Left ventricle myocardium inferior (tissue), 1 donor: ENCODE measurements at places on chromosomes 3 and 15. TPM values are rescaled to one million over a fixed set of nuclear protein-coding genes. Genes with fewer than 3 reads are reported as not detected.

DNA sequence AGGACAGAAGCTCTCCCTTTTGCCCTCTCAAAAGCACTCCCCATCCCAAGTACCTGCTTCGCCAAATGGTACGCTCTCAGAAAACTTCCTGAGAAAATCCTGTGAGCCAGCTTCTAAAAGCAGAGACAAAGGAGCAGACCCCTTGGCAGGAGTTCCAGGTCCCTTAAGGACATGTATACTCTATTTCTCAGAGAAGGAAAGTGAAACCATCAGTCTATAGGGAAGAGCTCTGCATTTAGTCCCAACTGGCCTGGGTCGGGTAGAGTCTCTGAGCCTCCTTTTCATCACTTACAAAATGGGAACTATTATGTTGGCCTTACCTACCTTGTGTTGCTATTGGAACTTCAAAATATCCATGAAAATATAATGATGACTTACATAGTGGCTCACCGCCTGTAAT is 19.7 kb downstream of the DAPK2 start:
- H3K36me3 ChIP-seq: no peaks in the 10 kb centered on the region

GRCh38 chr3:79366414-79366813 is 401.4 kb downstream of the ROBO1 start:
- H3K4me3 ChIP-seq: no peak overlapping the region
- H3K4me1 ChIP-seq: no peaks in the 10 kb centered on the region
- no peak for DNase-seq
- no peak overlapping the region for H3K27ac ChIP-seq
- peaks cover 10% of the 10 kb centered on the region for H3K27me3 ChIP-seq
- no peaks in the 10 kb centered on the region for H3K36me3 ChIP-seq

- peaks cover 52% of the 10 kb centered on the region for H3K4me1 ChIP-seq
- H3K4me3 ChIP-seq: no peak overlapping the region
- H3K27ac ChIP-seq: peak overlapping the region; percentile 74
Observed at GRCh38 chr15:63089260-63090043, 32.2 kb upstream of the LACTB start.

Gene ANKUB1
- not detected for total RNA-seq

Gene RHOV
- not detected for total RNA-seq
